LHCN-M2 (cell line): ENCODE measurements at places on chromosomes 13 and 19. TPM values are rescaled to one million over a fixed set of nuclear protein-coding genes. Genes with fewer than 3 reads are reported as not detected.
A peak's percentile ranks its signal among the peaks of the same experiment; 100 is the strongest.

GRCh38 chr19:49749055-49749716, 13.9 kb downstream of the TSKS start:
- peak; percentile 32 for DNase-seq

GRCh38 chr13:32804673-32805230, 211.5 kb upstream of the KL start:
- DNase-seq: peak; percentile 35

DNA sequence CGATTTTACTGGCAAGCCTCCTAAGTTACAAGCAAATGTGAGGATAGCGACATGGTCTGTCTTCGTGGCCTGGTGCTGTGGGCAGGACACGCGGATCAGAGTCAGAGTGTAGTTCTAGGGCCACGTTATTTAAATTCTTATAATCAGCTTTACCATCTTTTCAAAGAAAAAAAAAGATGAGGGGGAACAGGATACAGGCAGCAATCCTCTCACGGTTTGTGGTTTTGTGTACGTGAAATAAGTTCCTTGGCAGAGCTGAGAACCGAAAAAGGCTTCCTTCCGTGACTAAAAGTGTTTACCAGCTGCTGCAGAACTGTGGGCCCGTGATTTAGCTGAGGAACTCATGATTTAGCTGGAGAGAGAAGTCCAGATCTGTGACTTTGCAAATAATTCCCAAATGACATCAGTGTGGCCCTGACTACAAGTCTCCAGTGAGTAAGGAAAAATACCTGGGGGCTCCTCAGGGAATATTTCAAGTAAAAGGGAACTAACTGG, 27.2 kb downstream of the RCBTB2 start:
- peak; percentile 97 for DNase-seq

DNA sequence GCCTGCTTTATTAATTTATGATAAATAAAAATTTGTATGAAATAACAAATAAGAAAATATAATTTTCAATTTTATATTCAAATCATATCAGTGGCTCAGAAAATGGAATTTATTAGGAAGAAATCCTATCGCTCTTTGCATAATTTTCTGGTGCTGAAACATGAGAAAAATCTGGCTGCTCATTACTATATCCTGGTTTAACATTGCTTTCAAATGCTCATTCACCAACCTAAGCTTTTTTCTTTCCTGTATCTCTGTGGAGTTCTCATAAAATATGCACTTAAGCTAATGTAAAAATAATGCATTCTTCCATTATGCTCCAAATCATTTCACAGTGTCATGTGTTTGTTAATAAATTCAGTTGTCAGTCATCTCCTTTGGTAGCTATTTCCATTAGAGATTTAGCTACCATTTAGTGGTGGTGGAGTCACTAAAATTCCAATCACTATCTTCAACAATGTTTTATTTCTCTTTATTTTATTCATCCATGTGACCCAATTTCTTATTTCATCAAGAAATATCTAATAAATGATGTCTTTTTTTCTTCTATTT, 498.0 kb downstream of the DCT start:
- no peak for DNase-seq

DNA sequence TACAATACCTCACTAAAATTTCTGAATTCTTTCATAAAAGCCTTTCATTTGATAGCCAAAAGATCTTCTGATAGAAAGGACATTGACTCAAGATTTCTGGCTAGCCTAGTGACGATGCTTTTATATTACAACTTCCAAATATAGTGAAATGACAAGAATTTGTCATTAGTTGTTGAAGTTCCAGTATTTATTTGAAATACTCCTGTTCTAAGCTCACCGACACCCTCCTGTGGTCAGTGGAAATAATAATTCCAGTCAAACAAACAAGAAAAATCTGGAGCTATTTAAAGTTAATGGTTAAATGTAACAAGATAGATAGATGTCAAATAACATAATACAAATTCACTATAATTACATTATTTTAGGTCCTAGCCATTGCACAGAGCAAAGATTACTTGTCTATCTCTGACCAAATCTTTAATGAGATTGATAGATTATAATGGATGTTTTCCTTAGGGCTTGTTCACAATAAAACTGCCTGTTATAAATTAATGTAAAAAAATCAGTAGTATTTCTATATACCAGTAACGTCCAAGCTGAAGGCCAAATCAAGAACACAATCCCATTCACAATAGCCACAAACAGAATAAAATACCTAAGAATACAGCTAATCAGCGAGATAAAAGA, 195.5 kb downstream of the RGCC start:
- peak; percentile 63 for DNase-seq

GRCh38 chr13:42322806-42323205, 50.9 kb downstream of the AKAP11 start:
- DNase-seq: no peak

DNA sequence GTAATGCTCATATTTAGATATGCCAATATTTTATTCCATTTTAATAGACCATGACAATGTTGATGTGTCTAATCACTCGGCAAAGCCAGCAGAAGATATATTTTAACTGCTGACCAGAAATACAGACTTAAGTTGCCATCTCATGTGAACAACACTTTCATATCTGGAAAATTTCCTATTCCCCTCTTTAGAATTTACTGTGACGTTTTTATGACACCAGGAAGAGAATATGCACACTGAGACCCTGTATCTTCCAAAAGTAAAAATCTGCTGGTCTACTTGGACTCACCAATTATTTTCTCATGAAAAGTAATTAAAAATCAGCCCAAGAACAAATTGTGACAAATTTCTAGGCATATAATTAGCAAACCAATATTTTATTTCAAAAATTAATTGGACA, 2.1 kb downstream of the PROSER1 start:
- DNase-seq: no peak

- DNase-seq: peak; percentile 23
Observed at GRCh38 chr13:45361596-45362206, 20.7 kb upstream of the TPT1 start.

Gene GAPDHS
- not detected in 2 replicates for total RNA-seq

Gene TINCR
- 0.06 TPM in 1 of 2 replicates, not detected in the other for total RNA-seq

GRCh38 chr19:12943437-12944044, 2.1 kb upstream of the RAD23A start:
- no peak for DNase-seq

Gene MYBPC2
- total RNA-seq: 0.11 TPM in 1 of 2 replicates, not detected in the other

Gene SGCG
- total RNA-seq: 0.32 and 0.46 TPM in 2 replicates

Gene C19orf73
- 1.1 and 3.1 TPM in 2 replicates for total RNA-seq

DNA sequence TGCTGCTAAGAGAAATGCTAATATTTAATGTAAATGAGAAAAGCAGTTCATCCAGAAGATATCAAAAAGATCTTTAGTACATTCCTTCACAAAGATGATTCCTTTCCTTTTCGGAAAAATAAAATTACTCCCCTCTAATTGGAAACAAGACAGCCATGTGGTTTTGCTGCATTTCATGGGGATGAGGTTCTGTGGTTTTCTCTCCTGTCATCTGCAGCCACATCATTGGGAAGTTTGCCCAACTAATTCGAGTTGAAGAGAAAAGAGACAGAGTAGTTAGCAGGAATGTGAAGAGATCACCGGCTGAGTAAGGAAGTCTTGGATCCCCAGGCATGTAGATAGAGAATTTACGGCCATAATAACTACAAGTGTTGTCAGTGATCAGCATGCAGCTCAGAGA, 122.1 kb downstream of the CYSLTR2 start:
- DNase-seq: peak; percentile 95

Gene GET3
- total RNA-seq: 136 and 155 TPM in 2 replicates

DNA sequence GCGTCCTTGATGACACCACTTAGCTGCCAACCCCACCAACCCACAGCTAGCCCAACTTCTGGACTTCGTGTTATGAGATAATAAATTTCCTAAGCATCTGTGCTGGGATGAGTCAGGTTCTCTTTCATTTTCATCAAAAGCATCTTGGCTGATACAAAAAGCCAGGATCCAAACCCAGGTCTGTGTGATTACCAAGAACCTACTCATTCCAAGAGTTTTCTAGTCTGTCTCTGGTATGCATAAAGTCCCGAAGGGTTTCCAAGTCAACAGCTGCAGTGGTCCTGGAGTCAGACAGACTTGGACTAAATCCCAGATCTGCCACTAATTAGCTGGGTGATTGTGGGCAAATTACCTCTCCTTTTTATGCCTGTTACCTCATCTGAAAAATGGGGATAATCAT, 55.5 kb upstream of the SERP2 start:
- peak; percentile 94 for DNase-seq

Gene GPR183
- total RNA-seq: 0.11 TPM in 1 of 2 replicates, not detected in the other

Gene TGFBR3L
- total RNA-seq: 1.9 and 3.5 TPM in 2 replicates

DNA sequence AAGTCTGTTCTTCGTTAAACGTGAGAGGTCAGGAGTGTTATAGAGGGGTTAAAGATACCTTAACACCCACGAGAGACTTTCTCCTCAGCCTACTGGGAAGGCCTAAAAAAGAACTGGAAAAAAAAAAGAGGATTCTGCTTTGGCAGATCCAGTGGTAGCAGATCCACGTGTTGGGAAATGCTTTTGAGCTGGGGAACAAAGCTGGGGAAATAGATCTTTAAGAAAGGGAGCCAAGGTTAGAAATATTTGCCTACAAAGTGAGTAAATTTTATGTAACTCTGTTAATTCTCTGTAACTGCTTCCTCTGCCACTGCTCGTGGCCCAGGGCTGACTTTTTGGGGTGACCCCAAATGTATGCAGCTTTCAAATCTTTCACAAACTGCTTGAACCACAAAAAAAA, 11.7 kb downstream of the RFX2 start:
- no peak for DNase-seq

- DNase-seq: peak; percentile 47
Observed at GRCh38 chr19:16185768-16186123, 536 bp downstream of the FAM32A start.

DNA sequence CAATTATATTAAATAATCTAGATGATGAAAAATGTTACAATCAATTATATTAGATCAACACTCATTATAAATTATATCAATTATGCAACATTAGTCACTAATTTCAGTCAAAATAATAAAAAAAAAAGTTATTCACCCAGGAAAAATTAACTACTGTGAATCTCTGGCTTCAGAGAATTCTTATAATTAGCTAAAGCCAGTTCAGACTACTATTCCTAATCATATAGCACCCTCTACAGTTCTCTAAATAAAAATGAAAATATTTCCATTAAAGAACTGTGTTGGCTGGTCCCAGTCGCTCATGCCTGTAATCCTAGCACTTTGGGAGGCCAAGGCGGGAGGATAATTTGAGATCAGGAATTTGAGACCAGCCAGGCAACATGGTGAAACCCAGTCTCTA, 33.0 kb downstream of the XPO4 start:
- peak; percentile 10 for DNase-seq

Gene PLVAP
- not detected in 2 replicates for total RNA-seq

DNA sequence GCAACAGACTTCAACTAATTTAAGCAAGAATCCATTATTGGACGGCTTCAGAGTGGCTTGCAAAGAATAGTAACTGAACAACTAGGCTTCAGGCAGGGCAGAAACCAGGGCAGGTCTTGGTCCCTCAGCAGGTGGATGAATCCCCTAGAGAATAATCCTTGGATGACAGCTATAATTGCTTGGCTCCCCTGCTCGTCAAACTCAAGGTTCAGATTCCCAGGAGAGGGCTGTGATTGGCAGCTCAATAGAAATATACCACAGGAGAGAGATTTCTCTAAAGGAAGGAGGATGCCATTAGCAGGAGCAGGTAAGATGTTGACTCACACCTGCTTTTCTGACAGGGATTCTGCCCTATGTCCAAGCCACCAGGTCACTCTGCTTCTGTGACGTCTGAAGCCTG, 89.6 kb upstream of the PCDH8 start:
- DNase-seq: no peak

DNA sequence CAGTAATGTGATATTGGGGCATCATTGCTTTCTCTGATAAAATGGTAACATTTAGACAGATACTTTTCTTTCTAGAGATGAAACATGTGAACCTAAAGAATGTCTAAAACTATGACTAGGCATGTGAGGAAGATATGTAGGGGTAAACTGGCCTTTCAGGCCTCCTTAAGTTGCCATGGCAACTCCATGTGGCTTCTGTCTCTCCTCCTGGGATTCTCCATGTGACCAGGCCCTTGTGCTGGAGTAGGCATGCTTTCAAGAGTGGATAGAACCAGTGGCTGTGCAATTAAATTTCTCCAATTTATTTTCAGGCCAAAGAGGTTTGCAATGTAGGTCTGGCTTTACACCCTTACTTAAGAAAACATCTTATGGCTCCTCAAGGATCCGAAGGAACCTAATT, 130.8 kb downstream of the OLFM4 start:
- no peak for DNase-seq

- no peak for DNase-seq
Observed at GRCh38 chr19:35332817-35333216, 3.8 kb downstream of the CD22 start.

DNA sequence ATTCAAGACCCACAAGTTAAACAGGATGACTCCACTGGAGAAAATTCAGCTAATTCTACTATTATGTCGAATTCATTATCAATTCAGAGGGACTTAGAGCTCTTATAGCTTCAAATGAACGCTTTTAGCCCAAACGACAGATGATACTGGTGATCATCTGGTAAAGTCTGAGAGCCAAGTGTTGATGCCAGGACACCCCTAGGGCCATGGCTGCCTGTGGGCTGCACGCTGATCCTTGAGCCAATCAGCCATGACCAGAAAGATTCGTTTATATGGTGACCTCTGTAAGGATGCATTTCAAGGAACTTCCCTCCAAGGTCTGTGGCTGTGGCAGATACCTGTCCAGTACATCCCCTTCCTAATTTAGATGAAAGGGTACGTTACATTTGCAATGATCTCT, 10.9 kb downstream of the MEDAG start:
- no peak for DNase-seq

GRCh38 chr13:30126903-30127428, 180.4 kb downstream of the KATNAL1 start:
- no peak for DNase-seq

GRCh38 chr19:8681345-8682029, 17.1 kb downstream of the ACTL9 start:
- DNase-seq: no peak

DNA sequence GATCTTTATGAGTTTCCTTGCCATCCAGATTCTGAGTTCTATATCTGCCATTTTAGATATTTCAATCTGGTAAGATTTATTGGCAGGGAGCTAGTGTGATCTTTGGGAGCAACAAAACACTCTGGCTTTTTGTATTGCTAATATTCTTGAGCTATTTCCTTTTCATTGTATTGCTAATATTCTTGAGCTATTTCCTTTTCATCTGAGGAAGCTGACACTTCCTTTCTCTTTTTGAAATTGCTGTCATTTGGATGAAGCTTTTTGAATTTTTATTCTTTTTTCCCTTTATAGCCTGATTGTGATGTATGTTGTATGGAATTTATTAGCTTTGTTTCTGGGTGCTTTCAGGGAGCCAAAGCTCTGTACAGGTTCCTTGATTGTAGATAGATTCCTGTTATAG, 873.5 kb upstream of the ATXN8OS start:
- DNase-seq: no peak

DNA sequence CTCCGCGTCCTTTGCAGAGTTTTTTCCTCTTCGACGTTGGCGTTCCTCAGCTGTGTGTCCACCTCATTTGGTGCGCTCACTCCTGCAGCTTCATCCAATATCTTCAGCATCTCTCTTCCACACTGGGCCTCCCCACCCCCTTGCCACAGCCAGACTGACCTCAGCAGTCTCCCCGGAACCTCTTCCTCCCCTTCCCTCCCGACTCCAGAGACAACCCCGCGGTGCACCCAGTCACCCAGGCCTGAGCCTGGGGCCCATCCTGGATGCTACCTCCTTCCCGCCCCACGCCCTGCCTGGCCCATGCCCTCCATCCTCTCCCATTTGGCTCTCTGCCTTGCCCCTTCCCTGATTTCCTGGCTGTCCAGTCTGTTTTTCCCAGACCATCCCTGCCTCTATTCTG, 8.1 kb upstream of the C5AR2 start:
- no peak for DNase-seq
